Mesothelial cell of epicardium (in vitro differentiated cells): ENCODE measurements at places on chromosomes 16 and 17. TPM values are rescaled to one million over a fixed set of nuclear protein-coding genes. Genes with fewer than 3 reads are reported as not detected.

HOXB2 gene
- 46.6 to 47.2 TPM (median 46.7 TPM) in 3 replicates for total RNA-seq

SREBF1 gene
- 179 to 187 TPM (median 181 TPM) in 3 replicates for total RNA-seq

CDRT4 gene
- 34.1 to 39.7 TPM (median 34.8 TPM) in 3 replicates for total RNA-seq

ZNF646 gene
- total RNA-seq: 20.4 to 22.2 TPM (median 21.4 TPM) in 3 replicates

KRTAP9-8 gene
- total RNA-seq: not detected in 3 replicates

MAP2K6 gene
- 21.2 to 24.1 TPM (median 21.7 TPM) in 3 replicates for total RNA-seq

DNA sequence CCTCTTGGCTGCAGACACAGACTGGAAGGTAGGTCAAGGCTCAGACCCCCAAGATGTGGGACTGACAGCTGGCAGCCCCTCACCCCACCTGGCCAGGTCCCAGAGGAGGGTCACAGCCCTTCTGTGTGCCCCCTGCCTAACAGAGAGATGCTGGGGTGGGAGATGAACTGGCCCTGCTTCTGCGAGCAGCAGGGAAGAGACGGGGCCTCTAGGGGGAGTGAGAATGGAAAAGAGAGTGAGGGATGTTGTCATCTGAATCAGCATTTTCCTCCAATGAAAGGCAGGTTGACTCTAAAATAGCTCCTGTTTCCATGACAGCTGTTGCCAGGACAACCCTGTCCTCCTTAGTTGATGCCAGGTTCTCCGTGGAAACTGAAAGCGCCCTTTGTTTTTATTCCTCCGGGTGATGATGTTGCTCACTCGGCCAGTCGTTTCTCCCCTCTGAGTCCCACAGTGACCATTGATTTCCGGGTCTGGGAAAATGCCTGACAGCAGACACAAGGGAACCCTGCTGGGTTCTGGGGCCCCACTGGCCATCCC lies 4.9 kb upstream of the NDRG4 start:
- H3K4me1 ChIP-seq: peaks cover 5% of the 10 kb centered on the region
- H3K4me3 ChIP-seq: no peak overlapping the region
- peak; percentile 79 for DNase-seq

DNA sequence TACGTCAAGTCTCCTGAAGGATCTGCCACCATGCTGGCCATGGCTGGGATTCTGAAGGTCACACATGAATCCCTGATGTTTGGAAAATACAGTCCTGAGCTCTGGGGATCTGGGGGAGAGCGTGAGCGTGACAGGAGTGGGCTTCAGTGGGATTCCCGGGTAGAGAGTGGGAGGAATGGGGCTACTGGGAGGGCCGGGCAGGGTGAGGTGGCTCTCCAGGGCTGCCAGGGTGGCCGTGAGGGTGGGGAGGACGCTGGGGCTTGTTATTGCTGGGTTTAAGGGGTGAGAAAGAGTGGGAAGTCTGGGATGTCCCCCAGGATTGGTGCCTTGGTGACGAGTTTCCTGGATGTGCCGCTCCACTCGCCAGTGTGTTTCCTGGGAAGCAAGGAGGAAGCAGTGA lies 31.3 kb downstream of the FOXL1 start:
- H3K4me3 ChIP-seq: no peak overlapping the region
- H3K27me3 ChIP-seq: no peaks in the 10 kb centered on the region
- peaks cover 38% of the 10 kb centered on the region for H3K4me1 ChIP-seq
- DNase-seq: no peak
- H3K36me3 ChIP-seq: no peaks in the 10 kb centered on the region

GRCh38 chr17:32927724-32928585 lies at the start of gene TMEM98:
TSS of gene TMEM98 (plus strand) at chr17:32928153. CDS start at chr17:32931529, 3,376 bp downstream.
- peak; percentile 75 for DNase-seq
- no peaks in the 10 kb centered on the region for H3K27me3 ChIP-seq
- H3K27ac ChIP-seq: peak within 1 kb of the TSS; percentile 91
- H3K4me1 ChIP-seq: peaks cover 12% of the 10 kb centered on the region

- no peaks in the 10 kb centered on the region for H3K27me3 ChIP-seq
- no peak overlapping the region for H3K27ac ChIP-seq
- H3K4me1 ChIP-seq: no peaks in the 10 kb centered on the region
- no peak overlapping the region for H3K4me3 ChIP-seq
- DNase-seq: no peak
These were observed 13.7 kb upstream of the TRPV3 start for GRCh38 chr17:3571043-3571900.

DNA sequence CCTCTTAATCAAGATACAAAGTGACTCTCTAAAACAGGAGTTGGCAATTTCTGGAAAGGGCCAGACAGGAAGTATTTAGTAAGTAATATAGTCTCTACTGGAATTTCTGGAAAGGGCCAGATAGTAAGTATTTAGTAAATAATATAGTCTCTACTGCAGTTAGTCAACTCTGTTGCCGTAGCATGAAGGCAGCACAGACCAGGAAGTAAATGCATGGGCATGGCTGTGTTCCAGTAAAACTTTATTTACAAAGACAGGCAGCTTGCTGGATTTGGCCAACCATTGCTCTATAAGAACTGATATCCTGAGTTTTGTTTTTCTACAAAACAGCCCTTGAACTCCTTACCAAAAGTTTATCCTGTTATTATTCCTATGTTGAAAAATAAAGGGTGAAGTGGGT lies 16.9 kb downstream of the LDAF1 start:
- H3K27me3 ChIP-seq: no peaks in the 10 kb centered on the region
- no peak overlapping the region for H3K27ac ChIP-seq
- no peak overlapping the region for H3K4me3 ChIP-seq
- H3K36me3 ChIP-seq: peaks cover 39% of the 10 kb centered on the region
- H3K4me1 ChIP-seq: no peaks in the 10 kb centered on the region

DNA sequence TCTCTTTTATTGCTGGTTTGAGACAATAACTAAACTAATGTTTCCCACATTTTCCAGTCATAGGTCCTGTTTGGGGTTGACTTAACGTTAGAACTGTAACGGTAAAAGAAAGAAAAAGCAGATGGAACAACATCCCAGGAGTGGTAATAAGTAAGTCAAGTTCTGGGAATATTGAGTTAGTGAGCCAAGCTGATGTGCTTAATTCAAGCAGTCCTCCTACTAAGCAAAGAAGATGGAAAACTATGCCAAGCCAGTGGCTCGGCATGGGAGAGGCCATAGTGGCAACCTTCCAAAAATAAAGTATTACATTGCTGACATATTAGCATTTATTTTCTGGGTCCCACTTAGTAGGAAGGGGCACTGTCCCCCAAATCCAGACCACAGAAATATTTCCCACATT lies 161.7 kb upstream of the CDH5 start:
- H3K4me3 ChIP-seq: no peak overlapping the region
- H3K36me3 ChIP-seq: no peaks in the 10 kb centered on the region
- H3K4me1 ChIP-seq: peaks cover 17% of the 10 kb centered on the region
- peaks cover 12% of the 10 kb centered on the region for H3K27me3 ChIP-seq
- H3K27ac ChIP-seq: peak overlapping the region; percentile 40

DNA sequence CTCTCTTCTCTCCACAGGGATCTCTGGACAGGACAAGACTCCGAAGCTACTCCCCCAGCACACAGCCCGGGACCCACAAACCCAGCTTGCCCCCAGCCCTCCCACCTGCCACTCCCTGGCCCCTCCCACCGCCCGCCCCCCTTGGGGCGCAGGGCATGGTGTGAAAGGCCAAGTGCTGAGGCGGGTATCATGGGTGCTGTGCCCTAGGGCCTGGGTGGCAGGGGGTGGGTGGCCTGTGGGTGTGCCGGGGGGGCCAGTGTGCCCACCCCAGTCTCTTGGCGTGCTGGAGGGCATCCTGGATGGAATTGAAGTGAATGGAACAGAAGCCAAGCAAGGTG lies 11.4 kb downstream of the THRA start:
- H3K4me3 ChIP-seq: no peak overlapping the region
- peak overlapping the region; percentile 86 for H3K27ac ChIP-seq
- H3K4me1 ChIP-seq: peaks cover 58% of the 10 kb centered on the region
- no peak for DNase-seq

DNA sequence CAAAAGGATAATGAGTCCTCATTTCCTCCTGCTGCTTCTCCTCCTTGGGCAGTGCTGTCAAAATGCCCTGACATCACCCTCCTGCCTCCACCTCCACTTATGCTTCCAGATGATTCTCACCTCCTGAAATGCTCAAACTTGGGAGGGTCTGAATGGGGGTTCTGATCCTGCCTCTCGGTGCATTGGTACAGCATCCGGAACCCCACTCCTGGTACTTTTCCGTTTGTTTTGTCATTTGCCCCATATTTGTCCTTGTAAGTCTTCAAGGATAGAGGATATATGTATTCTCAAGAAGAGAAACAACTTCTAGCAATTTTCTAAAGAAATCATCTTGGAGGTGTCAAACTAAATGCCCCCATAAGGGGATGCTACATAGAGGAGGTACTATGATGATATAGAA lies 148.3 kb downstream of the SHISA9 start:
- no peaks in the 10 kb centered on the region for H3K36me3 ChIP-seq
- no peaks in the 10 kb centered on the region for H3K27me3 ChIP-seq
- DNase-seq: no peak
- H3K27ac ChIP-seq: no peak overlapping the region

GRCh38 chr16:47947723-47948122 lies 208.1 kb downstream of the ABCC12 start:
- DNase-seq: no peak
- peaks cover 7% of the 10 kb centered on the region for H3K27me3 ChIP-seq
- H3K36me3 ChIP-seq: no peaks in the 10 kb centered on the region
- H3K4me1 ChIP-seq: no peaks in the 10 kb centered on the region
- H3K27ac ChIP-seq: no peak overlapping the region
- no peak overlapping the region for H3K4me3 ChIP-seq

- H3K27me3 ChIP-seq: no peaks in the 10 kb centered on the region
- peak overlapping the region; percentile 57 for H3K4me3 ChIP-seq
- peaks cover 18% of the 10 kb centered on the region for H3K36me3 ChIP-seq
- no peak overlapping the region for H3K27ac ChIP-seq
These were observed 9.5 kb downstream of the ZNF771 start for GRCh38 chr16:30416624-30417528.

GRCh38 chr17:27354491-27355081 lies 60.7 kb downstream of the WSB1 start:
- no peaks in the 10 kb centered on the region for H3K27me3 ChIP-seq
- DNase-seq: no peak
- peaks cover 11% of the 10 kb centered on the region for H3K4me1 ChIP-seq
- H3K36me3 ChIP-seq: peaks cover 2% of the 10 kb centered on the region
- peak overlapping the region; percentile 47 for H3K27ac ChIP-seq

GRCh38 chr17:7548585-7549400 lies at the start of gene TNFSF12:
TSS of gene TNFSF12 (plus strand) at chr17:7549058. CDS start at chr17:7549154, 96 bp downstream.
- H3K36me3 ChIP-seq: no peaks in the 10 kb centered on the region
- DNase-seq: no peak
- peak within 1 kb of the TSS; percentile 74 for H3K27ac ChIP-seq
- H3K4me3 ChIP-seq: peak within 1 kb of the TSS; percentile 66

- peaks cover 10% of the 10 kb centered on the region for H3K4me1 ChIP-seq
- no peak for DNase-seq
These were observed 190.3 kb downstream of the BANP start for GRCh38 chr16:88141580-88141979.
